CD4-positive, alpha-beta T cell treated with Interleukin-4 for 4 hours (primary cell): ENCODE measurements at places on chromosomes 6 and 20.

- no peak for DNase-seq
Observed at GRCh38 chr20:53004267-53004813, 32.2 kb downstream of the TSHZ2 start.

- no peak for DNase-seq
Observed at GRCh38 chr20:9520086-9520485, 5.7 kb downstream of the LAMP5 start.

- no peak for DNase-seq
Observed at GRCh38 chr6:66153247-66153646, 446.2 kb upstream of the EYS start.

DNA sequence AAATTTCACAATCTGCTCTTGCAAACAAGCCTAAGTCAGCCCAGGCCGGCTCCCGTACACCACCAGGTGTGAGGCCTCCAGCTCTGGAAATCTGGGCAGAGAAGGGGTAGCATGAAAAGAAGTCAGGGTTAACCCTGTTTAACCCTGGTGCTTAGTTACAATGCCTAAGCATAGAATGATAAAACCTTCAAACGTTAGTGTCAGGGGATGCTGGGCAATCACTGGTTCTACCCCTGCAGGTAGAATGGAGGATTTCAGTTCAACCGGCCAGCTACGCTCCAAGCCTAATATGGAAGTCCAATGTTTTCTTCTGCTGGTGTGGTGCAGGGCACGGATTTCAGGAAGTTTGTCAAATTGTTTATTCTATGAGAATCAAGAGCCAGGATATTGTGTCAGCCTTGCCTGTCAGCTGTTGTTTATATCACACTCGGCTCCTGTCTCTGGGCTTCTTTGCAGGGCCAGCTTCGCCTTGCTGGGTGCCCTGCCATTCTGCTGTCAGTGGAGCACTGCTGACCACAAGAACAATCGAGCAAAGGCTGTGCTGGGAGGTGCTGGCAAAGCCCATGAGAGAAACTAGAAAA lies 20.2 kb upstream of the CD93 start:
- no peak for DNase-seq

DNA sequence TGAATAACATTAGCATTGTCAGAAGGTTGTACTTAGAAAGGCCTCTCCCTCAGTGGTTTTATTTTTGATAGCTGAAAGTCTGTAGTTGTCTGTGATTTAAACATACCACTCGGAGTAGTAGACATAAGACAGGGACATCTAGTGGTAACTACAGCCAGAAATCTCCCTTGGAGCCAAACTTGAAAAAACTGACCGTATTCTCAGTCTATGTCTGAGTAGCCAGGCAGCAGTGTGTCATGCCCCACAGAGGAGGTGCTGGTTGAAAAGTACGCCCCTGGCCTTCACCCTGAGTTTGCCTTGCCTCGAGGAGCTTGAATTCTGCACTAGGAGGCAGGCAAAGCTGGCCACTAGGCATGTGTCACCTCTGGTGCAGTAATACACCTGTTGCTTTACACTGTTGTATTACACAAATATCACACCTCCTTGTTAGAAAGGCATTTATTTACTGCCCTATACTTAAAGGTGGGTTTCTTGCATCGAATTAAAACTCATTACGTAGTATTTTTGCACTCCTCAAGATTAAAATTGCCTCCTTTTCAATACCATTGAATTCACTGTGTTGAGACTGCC lies 20.8 kb downstream of the ZBTB2 start:
- no peak for DNase-seq

GRCh38 chr6:119259027-119259426 lies 90.5 kb downstream of the MAN1A1 start:
- no peak for DNase-seq

DNA sequence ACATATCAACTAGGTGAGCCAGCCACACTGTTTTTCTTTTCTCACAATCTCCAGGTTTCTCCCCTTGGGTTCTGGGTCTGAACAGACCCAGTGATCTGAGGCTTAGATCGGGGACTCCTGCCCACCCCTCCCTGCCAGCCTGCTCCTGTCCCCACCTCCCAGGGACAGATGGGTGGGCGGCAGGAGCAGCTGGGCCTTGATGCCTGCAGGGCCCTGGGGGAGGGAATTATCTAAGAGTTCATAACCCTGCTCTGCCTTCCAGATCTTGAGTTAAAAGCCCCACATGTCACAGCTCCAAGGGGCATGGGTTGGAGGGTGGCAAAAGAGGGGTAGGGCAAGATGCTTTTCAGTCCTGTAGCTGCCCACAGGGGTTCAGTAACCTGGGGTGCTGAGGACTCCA lies 5.2 kb upstream of the XKR7 start:
- DNase-seq = no peak

DNA sequence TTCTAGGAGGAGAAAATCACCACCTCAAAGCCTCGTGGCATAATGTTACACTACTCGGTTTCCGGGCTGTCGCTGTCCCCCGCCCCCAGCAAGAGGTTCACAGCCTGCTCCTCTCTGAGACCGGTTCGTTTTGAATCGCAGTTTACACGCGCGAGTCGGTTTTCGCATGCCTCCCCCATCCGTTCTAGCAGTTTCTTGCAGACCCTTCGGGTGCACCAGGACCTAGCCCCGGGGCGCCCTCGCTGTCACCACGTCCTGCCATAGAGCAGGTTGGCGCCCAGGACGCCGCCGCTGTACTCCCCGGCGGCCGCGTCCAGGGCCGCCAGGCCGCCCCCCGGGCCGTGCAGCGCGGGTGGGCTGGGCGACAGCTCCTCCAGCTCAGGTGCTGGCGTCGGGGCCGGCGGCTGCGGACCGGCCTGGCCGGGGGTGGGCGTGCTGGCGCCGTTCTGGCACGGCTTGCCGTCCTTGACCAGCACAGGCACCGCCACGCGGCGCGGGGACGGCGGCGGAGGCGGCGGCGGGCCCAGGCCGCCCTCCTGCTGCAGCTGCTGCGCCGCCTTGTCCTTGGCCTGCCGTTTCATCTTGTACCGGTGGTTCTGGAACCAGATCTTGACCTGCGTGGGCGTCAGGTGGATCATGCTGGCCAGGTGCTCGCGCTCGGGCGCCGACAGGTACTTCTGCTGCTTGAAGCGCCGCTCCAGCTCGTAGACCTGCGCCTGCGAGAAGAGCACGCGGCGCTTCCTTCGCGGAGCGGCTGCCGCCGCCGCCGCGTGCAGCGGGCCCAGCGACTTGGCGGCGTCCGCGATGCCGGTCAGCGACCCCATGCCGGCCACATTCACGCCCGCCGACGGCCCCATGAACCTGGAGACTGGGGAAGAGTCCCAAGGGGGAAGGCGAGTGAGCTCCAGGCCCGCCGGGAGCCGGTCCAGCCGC lies 1.4 kb downstream of the NKX2-4 start:
- peak; percentile 11 for DNase-seq

DNA sequence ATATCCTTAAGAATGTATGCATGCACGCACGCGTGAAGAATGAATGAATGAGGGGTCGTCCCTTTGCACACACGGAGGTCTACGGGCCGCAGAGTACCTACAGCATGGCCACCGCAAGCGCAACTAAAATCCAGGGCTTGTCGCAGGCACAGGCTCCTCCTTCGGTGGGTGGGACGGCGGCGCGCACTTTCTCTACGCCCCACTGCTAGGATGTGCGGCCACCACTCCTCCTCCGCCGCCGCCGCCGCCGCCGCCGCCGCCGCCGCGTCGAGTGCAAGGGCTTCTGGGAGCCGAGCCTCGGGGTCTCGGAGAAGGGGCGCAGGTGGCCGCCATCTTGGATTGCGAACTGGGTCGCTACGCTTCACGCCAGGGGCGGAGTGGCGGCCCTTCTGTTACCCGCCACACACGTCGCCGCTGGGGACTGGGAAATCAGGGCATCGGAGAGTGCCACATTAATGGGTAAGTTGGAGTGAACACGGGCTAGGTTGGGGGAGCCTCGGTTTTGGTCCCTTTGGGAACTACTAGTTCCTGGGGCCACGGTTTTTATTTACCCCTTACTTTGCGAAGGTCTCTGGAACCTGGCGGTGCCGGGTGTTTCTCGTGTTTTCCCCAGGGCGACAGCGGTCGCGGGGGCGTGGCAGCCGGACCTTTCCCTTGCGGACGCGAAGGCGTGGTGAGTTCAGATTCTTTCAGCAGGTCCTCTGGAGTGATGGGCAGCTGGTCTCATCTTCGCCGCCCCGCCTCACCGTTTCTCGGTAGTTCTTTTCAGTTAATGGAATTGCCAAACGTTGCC lies at the start of gene KPNA5:
TSS of gene KPNA5 (plus strand) at position 332 of the 793 bp plus-strand sequence. CDS start at position 456, 124 bp downstream.
- peak; percentile 89 for DNase-seq

DNA sequence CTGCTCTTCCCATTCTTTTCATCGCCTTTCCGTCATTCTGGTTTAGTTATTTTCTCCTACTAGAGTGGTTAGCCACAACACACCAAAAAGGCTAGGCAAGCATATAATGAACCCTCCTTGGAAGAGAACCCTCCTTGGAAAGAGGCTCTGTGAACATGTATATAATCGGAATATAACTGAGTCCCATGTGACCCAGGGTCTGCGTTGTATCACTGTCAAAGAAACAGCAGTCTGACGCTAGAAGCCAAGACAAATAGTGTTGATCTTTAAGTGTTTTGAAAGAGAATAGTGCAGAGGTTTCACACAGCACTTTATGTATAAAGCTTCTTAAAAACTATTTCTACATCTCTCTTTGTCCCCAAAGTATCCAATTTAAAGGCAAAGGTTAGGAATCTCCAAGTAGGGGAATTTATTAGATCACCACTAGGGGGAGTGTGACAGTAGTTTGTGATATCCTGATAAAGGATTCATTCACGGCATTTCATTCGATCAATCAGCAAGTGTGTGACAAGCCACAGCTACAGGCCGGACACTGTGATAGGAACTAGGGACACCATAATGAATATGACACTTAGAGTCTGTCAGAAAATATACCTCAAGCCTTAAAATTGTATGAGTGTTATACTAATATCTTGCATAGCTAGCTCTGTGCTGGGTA lies 395.3 kb downstream of the CD109 start:
- peak; percentile 18 for DNase-seq

DNA sequence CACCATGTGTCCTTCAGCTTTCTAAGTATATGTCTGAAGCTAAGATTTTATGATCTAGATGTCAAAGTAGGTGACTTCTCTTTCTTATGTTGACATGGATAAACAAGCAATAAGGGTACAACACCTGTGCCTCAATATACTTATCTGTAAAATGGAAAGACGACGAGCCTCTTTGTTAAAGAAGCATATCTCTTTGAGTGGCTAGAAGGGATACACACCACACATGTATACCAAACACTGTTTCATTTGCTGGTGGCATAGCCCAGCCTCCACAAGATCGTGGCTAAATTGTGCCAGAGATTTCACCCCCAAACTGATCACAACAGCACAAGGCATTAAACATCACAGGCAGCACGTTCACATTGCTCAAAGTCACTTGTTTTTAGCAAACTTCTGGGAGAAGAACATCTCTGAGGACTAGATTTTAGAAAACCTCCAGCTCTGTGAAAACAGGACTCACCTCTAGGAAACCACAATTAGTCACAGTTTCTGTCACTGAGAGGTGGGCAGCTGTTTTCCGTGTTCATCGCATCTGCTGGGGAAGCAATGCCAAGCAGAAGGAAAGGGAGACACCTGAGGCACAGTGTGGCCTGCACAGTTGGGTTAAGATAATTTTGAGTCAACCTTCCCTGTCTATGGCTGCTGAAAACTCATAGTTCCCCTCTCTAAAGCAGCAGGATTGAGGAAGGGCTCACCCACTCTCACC lies 263.0 kb upstream of the PLCB4 start:
- no peak for DNase-seq

DNA sequence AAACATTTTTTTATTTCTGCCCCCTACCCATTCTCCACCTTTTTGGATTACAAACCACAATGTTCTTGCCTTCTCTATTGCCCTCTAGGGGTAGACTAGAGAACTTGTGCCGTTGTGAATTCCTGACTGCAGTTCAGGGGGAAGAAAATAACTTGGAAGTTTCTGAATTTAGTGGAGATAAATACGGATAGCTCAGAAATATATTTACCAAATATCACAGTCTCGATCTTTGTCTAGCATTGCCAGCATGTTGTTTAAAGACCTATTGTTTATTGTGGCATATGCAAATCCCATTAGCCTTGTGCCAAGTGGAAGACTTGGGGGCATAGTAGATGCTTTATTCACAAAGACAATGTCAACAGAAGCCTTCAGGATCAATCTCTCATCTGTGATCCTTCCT lies 154.1 kb upstream of the MMS22L start:
- DNase-seq = no peak

DNA sequence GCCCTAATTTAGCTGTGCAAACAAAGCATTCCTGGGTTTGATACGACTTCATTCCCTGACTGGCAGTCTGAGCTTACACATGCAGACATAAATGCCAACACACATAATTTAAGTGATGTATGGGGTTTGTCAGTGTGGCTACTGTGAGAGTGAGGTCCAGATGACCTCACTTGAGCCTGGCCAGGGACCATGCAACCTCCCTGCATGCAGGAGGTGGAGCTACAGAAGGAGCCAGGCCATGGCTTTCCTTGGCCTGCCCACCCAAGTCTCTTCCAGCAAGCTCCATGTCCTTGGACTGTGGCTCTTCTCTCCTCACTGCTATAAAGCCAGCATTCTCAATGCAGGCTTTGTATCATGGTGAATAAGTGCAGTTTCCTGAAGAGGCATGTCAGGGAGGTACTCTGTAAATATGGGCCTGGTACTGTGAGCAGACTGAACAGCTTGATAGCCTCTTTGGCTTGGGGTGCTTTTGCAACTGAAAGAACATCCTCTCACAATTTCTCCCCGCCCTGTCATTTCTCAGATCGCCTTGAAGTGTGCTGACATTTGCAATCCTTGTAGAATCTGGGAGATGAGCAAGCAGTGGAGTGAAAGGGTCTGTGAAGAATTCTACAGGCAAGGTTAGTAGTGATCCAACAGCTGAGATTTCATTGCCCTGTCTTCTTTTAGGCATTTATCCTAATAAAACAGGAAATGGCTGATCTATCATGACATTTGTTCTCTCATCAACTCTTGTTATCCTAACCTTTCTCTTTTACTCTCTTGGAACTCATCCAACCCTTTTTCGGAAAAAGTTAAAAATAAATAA lies 69.2 kb downstream of the MTFR2 start:
- DNase-seq = no peak

- DNase-seq = no peak
Observed at GRCh38 chr6:149651056-149651455, 2.5 kb upstream of the KATNA1 start.

DNA sequence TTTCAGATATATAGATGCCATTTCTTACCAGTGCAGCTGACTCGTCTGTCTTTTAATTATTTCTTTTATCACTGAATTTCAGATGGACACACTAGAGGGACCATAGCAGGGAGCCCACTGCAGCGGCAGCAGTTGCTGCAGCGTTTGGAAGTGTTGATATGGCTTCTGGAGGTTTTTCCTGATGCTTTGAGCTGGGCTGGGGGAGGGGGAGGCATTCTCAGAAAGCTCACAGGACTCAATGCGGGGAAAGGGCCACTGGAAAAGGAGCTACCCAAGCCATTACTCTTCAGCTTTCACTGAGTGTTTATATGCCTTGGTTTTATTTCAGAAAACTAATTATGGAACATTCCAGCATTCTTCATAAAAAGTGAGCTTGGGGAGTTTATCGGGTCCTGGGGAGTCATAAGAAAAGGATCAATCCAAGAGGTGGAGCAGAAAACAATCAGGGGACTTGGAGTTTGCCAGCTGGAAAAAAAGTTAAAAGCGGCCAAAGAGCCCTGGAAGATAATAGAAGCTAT lies 740.4 kb upstream of the FLRT3 start:
- no peak for DNase-seq
